Cortex of kidney (tissue), 1 donor: ENCODE measurements at places on chromosomes 6 and 20.

GRCh38 chr20:44039147-44039546, 124.5 kb downstream of the TOX2 start:
- DNase-seq: no peak

- no peak for DNase-seq
Observed at GRCh38 chr20:11457488-11457887, 460.2 kb upstream of the BTBD3 start.

GRCh38 chr6:56032715-56033260, 157.4 kb upstream of the BMP5 start:
- DNase-seq: no peak

- DNase-seq: no peak
Observed at GRCh38 chr6:157860505-157860991, 37.5 kb downstream of the SNX9 start.

GRCh38 chr20:1327241-1327653, 1.7 kb downstream of the SDCBP2 start:
- DNase-seq: no peak
